Naive thymus-derived CD8-positive, alpha-beta T cell (primary cell): ENCODE measurements at places on chromosomes 6 and 20.

DNA sequence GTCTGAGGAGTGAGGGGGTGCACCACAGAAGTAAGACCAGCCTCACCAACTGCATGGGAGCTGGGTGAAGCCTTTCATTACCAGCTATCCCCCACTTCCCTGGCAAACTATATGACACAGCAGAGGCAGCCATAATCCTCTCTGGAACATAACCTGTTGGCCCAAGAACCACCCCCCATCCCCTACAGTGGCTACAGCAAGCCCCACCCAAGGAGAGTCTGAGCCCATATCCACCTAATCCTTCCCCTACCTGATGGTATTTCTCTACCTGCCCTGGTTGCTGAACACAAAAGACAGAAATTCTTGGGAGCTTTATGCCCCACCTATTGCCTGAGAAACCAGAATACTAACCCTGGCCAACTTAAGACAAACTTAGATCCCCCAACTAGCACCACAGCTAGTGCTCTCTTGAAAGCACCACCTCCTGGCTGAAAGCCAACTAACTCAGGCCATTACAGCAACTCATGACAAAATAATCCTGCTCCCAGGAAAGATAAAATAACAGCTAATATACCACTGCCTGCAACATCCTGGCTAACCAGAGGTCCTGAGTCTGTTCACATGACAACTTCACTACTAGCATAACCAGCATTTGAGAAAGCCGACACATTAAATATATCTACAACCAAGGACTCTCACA lies 11.2 kb downstream of the RNGTT start:
- peaks cover 30% of the 10 kb centered on the region for H3K4me1 ChIP-seq
- no peak overlapping the region for H3K4me3 ChIP-seq
- no peak for DNase-seq
- peaks cover 41% of the 10 kb centered on the region for H3K36me3 ChIP-seq
- H3K27ac ChIP-seq = no peak overlapping the region

DNA sequence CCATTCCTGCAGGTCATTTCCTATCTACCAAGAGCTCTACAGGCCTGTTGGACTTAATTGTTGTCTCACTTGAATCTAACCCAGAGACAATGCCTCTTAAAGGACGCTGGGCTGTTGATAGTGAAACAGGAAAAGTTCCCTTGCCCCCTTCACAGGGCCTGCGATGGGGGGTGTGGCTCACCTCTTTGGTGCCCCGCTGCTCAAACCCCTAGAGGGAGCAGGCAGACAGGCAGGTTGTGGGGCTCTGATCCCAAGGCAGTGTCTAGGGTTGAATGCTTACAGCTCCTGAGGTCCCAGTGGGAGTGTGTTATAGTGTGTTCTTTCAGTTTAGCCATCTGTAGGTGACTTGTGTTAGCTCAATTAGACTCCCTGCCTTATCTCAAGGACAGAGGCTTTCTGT lies 68.0 kb downstream of the OTOR start:
- H3K27me3 ChIP-seq = no peaks in the 10 kb centered on the region
- no peaks in the 10 kb centered on the region for H3K4me1 ChIP-seq
- H3K4me3 ChIP-seq = no peak overlapping the region

- no peak overlapping the region for H3K27ac ChIP-seq
- no peak for DNase-seq
- peaks cover 2% of the 10 kb centered on the region for H3K4me1 ChIP-seq
- no peaks in the 10 kb centered on the region for H3K36me3 ChIP-seq
These were observed 93.7 kb downstream of the PLG start for GRCh38 chr6:160795721-160796120.

DNA sequence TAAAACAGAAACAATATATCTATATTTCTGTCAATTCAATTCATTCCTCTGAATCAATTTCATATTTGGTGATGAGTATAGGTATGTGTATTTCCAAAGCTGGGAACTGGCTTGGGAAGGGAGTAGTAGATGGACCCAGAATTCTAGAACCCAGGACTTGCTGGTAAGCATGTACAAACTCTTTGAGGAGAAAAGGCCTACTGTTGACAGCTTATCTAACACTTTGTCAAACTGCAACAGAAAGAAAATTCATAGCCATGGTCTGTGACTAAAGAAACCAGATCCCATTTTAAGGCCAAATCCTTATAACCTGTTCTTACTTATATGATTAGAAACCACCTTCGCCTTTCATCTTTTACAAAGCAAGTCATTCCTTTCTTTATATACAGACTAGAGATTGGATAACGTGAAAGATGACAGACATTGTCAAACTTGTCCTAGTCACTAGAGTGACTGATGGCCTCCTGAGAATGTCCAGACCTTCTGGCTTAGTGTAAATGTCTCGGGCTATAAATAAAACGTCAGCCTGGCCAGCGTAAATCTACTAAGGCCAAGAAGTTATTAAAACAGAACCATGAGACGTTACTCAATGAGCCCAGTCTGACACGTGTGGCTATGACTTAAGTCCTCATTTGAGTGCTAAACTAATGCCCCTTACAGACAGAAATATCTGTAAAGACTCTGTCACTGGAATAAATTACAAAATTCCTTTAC lies 152.3 kb downstream of the ALDH8A1 start:
- no peak overlapping the region for H3K27ac ChIP-seq
- H3K36me3 ChIP-seq = peaks cover 2% of the 10 kb centered on the region
- H3K4me1 ChIP-seq = no peaks in the 10 kb centered on the region

DNA sequence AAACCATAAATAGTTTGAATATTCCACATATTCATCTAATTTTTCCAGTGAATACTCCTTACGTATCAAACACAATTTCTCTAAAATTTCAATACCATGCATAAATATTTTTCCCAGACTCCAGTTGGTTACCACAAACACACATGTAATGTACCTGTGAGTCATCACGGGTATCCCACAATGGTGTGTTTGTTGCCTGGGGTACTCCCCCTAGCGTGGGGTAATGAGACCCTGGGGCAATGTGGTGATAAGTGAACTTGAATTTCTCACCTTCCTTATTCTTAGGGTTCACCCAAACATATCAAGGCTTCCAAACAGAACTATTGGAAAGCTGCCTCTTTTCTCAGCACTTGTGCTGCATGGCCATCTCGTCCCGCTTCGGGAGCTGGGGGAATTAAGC lies 51.0 kb downstream of the STX7 start:
- H3K27ac ChIP-seq = no peak overlapping the region
- H3K4me3 ChIP-seq = no peak overlapping the region
- H3K27me3 ChIP-seq = no peaks in the 10 kb centered on the region
- H3K4me1 ChIP-seq = peaks cover 5% of the 10 kb centered on the region

DNA sequence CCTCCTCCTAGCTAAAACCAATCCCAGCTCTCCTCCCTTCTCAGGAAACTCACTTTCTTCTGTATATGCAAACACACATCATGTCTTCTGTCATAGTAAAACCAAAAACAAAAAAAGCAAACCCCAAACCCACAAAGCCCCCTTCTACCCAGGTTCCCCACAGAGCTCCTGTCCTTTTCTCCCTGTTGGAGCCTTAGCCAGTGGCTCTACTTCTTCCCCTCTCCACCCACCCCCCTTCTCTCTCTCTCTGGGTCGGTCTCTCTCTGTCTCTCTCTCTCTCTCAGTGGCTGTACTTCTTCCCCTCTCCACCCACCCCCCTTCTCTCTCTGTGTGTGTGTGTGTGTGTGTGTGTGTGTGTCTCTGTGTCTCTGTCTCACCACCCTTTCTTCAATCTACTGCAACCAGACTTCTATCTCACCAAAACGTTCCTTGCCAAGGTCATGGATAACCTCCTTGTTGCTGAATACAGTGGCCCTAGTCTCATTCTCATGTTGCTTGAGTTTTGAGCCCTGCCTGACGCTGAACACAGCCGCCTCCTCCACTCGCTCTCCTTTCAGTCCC lies 8.7 kb upstream of the OSER1 start:
- no peaks in the 10 kb centered on the region for H3K27me3 ChIP-seq
- peaks cover 3% of the 10 kb centered on the region for H3K36me3 ChIP-seq
- H3K27ac ChIP-seq = peak overlapping the region; percentile 93
- H3K4me3 ChIP-seq = peak overlapping the region; percentile 89
- H3K4me1 ChIP-seq = peaks cover 75% of the 10 kb centered on the region
- DNase-seq = no peak
